ENCODE measurements at places on chromosomes 6 and 20. TPM values are rescaled to one million over a fixed set of nuclear protein-coding genes. Genes with fewer than 3 reads are reported as not detected.

TGM3 gene
- total RNA-seq: not detected

BICRAL gene
- total RNA-seq: 36.4 TPM

GPX5 gene
- not detected for total RNA-seq

GINS1 gene
- total RNA-seq: 0.75 TPM

CALHM4 gene
- total RNA-seq: not detected

RRP36 gene
- total RNA-seq: 56.5 TPM

GRCh38 chr6:99353126-99353525 is 3.7 kb upstream of the FAXC start:
- H3K4me1 ChIP-seq: no peaks in the 10 kb centered on the region
- H3K27ac ChIP-seq: no peak overlapping the region
- H3K4me3 ChIP-seq: no peak overlapping the region
- no peaks in the 10 kb centered on the region for H3K36me3 ChIP-seq
- DNase-seq: no peak
- H3K27me3 ChIP-seq: peaks cover 16% of the 10 kb centered on the region

DNA sequence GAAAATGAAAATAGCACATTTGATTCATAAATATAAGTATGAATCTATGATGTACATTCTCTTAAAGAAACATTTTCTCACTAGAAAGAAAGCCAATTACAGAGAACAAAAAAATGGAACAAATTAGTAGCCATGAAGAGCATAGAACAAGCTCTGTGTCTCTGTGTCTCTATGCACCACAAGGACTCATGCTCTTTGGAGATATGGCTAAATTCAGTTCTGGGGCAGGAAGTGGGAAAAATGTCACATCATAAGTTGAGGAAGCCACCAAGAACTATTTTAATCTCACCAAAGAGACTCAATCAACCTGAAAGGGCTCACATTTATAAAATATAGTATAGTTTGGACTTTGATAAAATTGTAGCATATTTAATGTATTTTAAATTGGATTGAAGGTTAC is 1259.8 kb upstream of the GJE1 start:
- no peak for DNase-seq
- no peak overlapping the region for H3K4me3 ChIP-seq
- H3K27me3 ChIP-seq: no peaks in the 10 kb centered on the region
- H3K36me3 ChIP-seq: no peaks in the 10 kb centered on the region
- H3K27ac ChIP-seq: no peak overlapping the region

DNA sequence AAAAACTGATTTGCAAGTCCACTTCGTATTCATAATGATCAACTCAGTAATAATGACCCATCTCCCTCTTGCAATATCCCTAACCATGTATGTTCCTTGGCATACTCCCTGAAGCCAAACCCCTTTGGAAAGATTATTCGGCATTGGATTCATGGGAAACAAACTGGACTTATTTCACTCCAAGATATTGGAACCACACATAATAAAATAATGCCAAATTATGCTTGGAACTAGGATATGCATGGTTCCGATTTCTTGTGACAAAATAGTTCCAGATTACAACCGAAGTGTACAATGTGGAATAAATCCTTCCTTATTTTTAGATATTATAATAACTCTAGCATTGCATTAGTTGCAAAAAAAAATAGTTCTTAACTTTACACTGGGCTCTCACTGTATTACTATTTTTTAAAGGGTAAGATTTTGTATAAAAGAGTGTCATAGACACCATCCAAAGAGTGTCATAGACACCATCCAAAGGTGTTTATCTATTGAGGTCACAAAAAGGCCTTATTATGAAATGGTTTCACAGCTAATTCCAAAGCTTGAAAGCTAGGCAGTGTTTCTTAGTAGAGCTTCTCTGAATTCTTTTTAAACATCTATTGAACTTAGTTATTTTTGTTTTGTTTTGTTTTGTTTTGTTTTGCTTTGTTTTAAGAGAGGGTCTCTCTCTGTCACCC is 410.9 kb upstream of the JARID2 start:
- H3K4me1 ChIP-seq: no peaks in the 10 kb centered on the region
- no peaks in the 10 kb centered on the region for H3K36me3 ChIP-seq
- H3K27ac ChIP-seq: no peak overlapping the region
- H3K4me3 ChIP-seq: no peak overlapping the region
- DNase-seq: no peak
- H3K27me3 ChIP-seq: no peaks in the 10 kb centered on the region

DNA sequence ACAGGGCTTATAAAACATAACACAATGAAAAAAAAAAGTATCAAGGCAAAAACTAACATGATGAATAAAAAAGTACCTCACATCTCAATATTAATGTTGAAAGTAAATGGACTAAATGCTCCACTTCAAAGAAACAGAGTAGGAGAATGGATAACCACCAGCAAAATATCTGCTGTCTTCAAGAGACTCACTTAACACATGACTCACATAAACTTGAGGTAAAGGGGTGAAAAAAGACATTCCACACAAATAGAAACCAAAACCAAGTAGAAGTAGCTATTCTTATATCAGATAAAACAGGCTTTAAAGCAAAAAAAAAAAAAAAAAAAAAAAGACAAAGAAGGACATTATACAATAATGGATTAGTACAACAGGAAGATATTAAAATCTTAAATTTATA is 86.9 kb downstream of the TBC1D32 start:
- H3K27ac ChIP-seq: no peak overlapping the region
- H3K4me1 ChIP-seq: no peaks in the 10 kb centered on the region
- no peaks in the 10 kb centered on the region for H3K27me3 ChIP-seq
- H3K4me3 ChIP-seq: no peak overlapping the region
- no peak for DNase-seq
- H3K36me3 ChIP-seq: no peaks in the 10 kb centered on the region

GRCh38 chr20:11301699-11302098 is 616.0 kb upstream of the BTBD3 start:
- H3K27me3 ChIP-seq: no peaks in the 10 kb centered on the region
- no peak overlapping the region for H3K27ac ChIP-seq
- no peaks in the 10 kb centered on the region for H3K4me1 ChIP-seq

DNA sequence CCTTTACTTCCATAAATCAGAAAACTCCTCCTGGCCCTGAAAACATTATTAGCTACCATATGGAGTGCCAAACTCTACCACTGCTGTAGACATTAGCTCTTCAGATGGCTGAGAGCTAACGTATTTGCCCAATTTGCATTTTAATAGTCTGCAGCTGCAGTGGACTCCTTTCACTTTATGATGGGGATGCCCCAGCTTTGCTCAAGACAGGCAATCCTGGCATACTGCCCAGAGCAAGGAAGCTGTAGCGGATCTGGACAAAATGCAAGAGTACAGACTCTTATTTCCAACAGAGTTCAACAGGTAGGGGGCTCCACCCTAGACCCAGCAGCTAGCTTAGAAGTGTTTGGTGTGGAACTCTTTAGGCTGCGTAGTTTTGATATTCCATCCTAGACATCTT is 246.7 kb downstream of the FOXC1 start:
- H3K27me3 ChIP-seq: no peaks in the 10 kb centered on the region
- H3K27ac ChIP-seq: no peak overlapping the region
- no peaks in the 10 kb centered on the region for H3K36me3 ChIP-seq

Data from CD4-positive, alpha-beta memory T cell (primary cell).